ENCODE measurements at places on chromosomes 2 and 18.

GRCh38 chr2:150427298-150427697, 60.2 kb downstream of the RND3 start:
- DNase-seq: no peak

DNA sequence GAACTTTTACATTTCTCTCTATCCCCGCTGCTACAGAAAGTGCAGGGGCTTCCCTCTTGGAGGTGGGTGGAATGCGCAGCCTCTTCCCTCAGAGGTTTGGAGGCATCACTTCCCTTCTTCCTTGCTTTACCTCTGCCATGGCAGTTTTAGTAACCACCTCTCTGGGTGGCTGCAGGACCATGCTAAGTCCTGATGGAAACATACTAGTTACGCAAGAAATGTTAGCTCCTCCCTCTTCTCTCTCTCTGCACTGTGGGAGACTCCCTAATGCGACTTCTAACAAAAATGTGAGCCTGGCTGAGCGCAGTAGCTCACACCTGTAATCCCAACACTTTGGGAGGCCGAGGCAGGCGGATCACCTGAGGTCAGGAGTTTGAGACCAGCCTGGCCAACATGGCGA, 116.8 kb upstream of the RAB6C start:
- DNase-seq: no peak

GRCh38 chr2:19728125-19728524, 173.7 kb downstream of the TTC32 start:
- DNase-seq: no peak

- no peak for DNase-seq
Observed at GRCh38 chr18:66582211-66582610, 21.7 kb downstream of the CDH19 start.

DNA sequence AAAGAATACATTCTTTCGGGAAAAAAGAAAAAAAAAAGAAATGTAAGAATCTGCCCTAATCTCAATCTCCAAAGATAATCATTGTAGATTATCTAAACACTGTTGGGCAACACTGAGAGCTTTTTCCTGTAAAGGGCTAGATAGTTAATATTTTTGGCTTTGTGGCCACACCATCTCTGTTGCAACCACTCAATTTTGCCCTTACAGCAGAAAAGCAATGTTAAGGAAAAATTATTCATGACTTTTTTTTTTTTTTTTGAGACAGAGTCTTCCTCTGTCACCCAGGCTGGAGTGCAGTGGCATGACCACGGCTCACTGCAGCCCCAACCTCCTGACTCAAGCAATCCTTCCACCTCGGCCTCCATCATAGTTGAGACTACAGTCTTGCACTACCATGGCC, 17.3 kb upstream of the FZD5 start:
- no peak for DNase-seq

DNA sequence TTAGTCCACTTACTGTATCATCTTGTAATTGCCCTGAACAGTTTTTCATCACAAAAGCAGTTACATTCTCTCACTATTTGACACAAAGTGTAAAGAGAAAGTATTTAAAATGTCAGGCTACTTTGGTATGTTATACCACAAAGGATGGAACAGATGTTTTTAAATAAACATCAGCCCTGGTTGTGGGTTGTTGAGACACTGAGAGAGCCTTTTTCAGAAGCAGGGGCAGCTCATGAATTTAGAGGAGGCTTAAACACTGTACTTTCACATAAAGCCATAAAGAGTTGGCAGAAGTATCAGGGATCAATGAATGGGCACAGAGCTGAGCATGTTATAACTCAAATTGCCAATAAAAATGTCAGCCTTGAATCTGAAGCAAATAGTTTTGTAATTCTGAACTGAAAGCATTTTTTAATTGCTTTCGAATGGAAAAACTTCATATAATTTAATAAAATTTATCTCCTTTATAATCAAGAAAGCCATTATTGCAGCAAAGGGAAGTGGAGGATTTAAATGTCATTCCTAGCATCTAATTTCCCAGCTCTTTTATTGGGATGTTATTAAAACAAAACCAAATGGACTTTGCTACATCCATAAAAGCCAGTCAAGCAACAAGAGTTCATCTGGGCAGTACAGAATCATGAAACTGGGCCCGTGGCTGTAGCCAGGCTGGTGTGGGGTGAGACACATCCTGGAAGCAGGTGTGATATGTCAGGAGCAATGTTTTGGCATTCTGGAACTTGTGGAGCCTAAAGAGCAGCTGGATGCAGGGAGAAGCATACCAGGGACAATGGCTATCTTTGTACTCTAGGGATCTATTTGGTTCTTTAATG, 95.1 kb upstream of the NT5C1B start:
- no peak for DNase-seq

GRCh38 chr2:178422097-178422496, 28.9 kb downstream of the PRKRA start:
- no peak for DNase-seq

- no peak for DNase-seq
Observed at GRCh38 chr2:86078774-86079545, 26.7 kb downstream of the POLR1A start.

GRCh38 chr2:20050104-20050645, 1.3 kb downstream of the LAPTM4A start:
- DNase-seq: no peak

GRCh38 chr2:37718515-37719161, 47.2 kb upstream of the CDC42EP3 start:
- no peak for DNase-seq

- no peak for DNase-seq
Observed at GRCh38 chr2:233060501-233060979, 398 bp downstream of the INPP5D start.

DNA sequence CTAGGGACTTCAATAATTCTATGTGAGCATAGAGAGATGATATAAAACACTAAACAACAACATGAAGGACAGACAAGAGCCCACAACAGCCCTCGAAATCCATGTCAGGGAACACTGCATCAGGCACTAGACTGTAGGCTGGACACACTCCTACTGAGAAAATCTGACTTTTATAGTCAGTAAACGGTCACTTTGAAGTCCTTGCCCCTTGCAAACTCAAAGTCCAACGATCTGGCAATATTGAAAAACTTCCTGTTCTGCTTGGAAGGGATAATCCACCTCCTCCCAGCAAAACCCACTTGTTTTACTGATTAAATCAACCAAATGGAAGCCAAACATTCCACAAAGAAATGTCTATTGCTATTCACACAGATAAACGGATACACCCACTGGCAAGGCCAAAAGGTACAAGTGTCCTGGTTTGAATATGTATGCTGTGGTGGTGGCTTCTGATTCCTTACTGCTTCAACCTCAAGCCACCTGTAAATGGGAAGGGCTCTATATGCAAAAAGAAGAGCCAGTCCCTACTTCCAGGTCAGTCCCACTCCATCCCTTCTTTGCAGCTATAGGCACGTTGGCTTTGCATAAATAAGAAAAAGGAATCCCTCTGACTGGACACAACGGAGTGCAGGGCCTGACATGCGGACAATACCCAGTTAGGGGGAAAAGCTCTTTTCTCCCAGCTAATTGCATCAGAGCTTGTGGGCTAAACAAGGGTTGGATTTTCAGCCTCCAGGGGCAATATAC, 56.6 kb downstream of the STK39 start:
- DNase-seq: no peak

GRCh38 chr2:36734304-36734703, 37.8 kb downstream of the VIT start:
- no peak for DNase-seq

DNA sequence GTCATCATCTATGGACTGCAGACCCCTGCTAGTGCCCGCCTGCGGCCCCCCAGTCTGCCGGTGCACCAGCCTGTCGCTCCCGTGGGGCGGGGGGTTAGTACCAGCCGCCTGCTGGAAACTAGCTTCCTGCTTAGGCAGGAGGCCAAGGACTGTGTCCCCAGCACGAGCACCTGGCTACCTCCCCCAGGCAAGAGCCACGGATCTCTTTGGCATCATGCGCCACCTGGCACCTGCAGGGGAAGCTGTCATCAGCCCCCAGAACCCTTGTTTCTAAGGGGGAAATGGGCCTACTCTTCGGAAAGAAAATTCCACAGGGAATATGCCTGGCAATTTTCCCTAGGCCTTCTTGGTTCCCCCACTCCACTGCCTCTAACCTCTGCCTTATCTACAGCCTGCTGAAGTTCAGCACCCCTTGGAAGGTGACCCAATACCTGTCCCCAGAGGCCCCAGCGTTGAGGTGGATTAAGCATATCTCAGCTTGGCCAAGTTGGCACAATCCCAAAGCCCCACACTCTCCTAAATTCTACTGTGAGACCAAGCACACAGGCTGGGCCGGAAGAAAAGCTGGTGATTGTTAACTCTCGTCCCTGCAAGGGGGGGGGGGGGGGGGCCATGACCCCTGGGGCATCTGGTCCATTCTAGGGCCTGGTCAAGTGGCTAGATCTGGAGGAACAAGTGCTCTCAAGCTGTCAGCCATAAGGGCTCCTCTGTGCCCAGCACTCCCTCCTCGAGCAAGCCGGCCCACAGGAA, 62.0 kb upstream of the POMC start:
- DNase-seq: no peak

DNA sequence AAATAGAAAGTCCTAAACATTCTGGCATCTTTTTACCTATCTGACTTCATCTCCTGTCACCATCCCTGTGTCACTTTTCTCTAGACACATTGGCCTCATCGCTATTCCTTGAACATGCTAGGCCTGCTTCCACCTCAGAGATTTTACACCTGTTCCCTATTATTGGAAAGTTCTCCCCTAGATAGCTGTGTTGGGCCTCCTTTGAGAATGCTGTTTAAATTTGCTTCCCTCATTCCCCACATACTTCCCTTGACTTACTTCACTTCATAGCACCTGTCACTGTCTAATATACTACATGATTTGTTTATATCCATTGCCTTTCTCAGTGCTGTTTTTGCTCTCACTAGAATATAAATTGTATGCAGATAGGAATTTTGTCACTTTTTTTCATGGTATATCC, 317.0 kb upstream of the GCFC2 start:
- DNase-seq: no peak

GRCh38 chr18:8257851-8258434, 351.3 kb upstream of the RAB12 start:
- no peak for DNase-seq

GRCh38 chr2:182069908-182070307, 84.3 kb downstream of the PPP1R1C start:
- DNase-seq: no peak

All from stimulated activated CD4-positive, alpha-beta T cell treated with anti-CD3 and anti-CD28 coated beads, Interleukin-1b, Interleukin-23, amount 100 ng/mL, for 1 hour (primary cell).